ENCODE measurements at places on chromosomes 3 and 15. TPM values are rescaled to one million over a fixed set of nuclear protein-coding genes. Genes with fewer than 3 reads are reported as not detected.

The STAB1 gene
- 191 TPM for total RNA-seq

GRCh38 chr3:1288805-1289494, 196.1 kb downstream of the CNTN6 start:
- no peak for DNase-seq

The GXYLT2 gene
- total RNA-seq = 3.6 TPM

The CASR gene
- total RNA-seq = 0.08 TPM

DNA sequence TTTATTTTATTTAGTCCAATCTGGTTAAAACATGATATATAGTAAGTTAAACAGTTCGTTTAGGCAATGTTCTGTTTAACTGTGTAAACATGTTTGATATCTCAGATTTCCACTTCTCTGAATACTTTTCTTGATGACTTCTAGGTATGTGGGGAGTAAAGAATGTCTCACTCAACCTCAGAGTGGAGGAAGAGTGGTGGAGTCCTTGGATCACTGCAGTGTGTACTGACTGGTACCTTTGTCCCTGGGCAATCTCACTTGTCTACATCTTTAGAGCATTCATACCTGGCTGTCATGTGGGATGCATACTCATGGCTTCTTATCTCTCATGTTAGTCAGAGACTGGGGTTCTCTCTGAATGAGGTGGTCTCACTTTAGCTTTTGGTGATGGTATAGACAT, 15.6 kb downstream of the GADL1 start:
- no peak for DNase-seq

DNA sequence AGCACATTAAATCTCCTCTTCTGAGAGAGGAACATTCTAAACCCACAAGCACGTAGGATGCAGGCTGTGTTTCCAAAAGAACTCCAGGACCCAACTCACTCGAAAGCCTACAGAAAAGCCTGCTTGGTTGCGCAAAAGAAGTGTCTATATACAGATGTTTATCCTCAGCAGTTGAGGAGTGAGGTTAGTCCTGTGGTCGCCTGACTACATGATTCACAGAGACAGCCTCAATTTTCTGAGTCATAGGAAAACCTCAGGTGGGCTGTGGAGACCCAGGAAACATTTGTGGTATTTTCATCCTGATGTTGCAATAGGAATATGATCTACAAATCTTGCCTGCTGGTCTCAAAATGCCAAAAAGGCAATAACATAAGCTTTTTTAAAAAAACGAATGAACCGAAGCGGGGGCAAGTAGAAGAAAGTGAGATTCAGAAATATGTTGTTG, 183.8 kb upstream of the THRB start:
- DNase-seq = no peak
